ENCODE measurements at places on chromosomes 16 and 17.

- DNase-seq = no peak
Measured at GRCh38 chr16:68921637-68922036, 78.3 kb downstream of the TANGO6 start.

DNA sequence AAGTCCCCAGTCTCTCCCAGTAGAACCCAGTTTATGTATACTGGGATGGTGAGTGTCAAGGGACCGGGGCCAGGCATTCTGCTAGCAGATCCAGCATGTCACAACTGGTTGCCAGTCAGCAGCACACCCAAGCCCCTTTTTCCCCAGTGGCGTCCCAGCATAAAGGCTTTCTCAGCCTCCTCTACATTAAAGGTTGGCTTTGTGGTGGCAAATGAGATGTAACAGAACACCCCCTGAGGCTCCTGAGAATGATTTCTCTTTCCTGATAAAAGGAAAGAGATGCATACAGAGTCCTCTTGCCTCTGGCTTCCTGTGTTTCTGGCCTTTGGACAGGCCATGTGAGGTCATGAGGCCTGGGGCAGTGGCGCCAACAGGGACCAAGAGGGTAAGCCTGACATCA, 27.9 kb downstream of the IRX6 start:
- no peak for DNase-seq

GRCh38 chr16:10812312-10813098, 6.1 kb downstream of the TVP23A start:
- no peak for DNase-seq

DNA sequence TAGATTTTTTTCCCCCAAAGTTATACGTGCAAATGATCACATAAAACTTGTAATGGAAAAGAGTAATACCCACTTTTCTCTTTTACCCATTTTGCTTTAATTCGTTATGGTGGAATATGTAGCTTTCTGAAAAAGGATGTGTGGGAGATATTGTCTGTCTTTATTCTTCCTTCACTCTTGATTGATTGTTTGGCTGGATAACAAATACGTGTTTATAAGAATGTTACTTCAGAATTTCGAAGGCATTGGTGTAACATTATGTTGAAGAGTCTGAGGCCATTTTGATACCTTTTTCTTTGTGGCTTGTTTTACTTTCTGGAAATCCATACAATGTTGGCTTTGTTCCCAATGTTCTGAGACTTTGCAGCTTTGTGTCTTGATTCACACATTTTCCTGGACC, 71.4 kb downstream of the BCAS3 start:
- DNase-seq = no peak

DNA sequence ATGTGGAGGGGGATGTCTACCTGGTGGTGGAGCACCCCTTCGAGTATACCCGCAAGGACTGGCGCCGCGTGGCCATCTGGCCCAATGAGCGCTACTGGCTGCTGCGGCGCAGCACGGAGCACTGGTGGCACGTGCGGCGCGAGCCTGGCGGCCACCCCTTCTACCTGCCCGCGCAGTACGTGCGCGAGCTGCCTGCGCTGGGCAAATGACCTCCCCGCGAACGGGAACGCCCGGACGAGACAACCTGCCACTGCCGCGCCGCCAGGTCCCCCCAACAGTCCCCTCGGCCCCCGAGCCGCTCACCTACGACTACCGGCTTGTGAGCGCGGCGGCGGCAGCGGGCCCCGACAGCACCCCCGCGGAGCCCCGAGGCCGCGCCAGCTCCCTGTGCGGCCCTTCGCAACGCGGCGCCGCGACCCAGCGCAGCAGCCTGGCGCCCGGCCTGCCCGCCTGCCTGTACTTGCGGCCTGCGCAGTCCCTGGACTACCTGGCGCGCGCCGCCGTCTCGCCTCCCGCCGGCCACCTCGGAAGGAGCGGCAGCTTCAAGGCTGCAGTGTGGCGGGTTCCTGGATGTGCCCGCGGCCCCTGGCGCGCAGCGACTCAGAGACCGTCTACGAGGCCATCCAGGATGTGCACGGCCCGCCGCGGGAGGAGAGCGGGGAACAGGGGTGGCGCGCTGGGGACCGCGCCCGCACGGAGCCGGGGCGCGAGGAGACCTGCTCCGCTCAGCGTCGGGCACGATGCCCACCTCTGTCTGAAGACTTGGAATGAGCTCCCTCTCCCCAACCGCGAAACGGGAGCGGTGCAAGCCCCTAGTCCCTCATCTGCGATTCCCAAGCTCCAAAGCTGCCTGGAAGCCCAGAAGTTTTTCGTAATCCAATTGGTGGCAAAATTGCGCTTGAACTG, 48.7 kb upstream of the AMZ2 start:
- DNase-seq = no peak

- no peak for DNase-seq
Measured at GRCh38 chr17:73091770-73092522, 542 bp downstream of the SLC39A11 start.

DNA sequence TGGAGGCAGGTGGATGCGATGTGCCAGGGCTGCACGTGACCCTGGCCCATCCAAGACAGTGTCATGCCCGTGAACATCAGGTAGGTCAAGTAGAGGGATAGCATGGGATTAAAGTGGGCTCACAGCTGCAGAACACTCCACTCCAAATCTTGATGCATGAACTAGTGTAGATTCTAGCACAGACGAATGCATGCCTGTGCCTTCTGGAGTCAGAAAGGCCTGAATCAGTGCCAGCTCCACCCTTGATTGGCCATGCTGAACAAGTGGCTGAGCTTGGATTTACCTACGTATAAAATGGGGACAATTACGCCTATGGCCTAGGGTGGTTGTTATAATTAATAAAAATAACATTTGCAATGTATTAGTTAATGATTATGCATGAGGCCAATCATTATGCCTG, 10.6 kb downstream of the IRX3 start:
- DNase-seq = no peak

- no peak for DNase-seq
Measured at GRCh38 chr17:17297217-17297616, 6.0 kb upstream of the NT5M start.

DNA sequence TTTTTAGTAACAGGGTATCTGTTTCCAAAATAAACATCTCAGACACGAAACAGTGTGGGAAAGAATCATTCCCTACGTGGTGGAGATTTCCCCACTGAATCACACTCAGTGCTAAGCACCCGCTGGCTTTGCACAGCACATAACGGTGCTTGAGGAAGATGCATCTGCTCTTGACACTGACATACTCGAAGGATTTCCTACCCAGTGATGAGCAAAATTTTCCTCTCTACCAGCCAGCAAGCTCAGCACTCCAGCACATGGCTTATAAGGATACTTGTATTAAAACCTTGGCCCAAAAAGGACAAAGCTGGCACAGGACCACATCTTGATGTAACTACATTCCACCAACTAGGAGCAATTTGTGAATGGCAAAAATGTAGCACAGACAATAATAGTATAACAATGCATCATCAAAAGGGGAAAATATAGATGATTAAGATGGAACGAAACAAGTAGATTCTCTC, 59.0 kb downstream of the ANKFY1 start:
- no peak for DNase-seq

- DNase-seq = no peak
Measured at GRCh38 chr17:34741967-34742366, 162.6 kb downstream of the TMEM132E start.

DNA sequence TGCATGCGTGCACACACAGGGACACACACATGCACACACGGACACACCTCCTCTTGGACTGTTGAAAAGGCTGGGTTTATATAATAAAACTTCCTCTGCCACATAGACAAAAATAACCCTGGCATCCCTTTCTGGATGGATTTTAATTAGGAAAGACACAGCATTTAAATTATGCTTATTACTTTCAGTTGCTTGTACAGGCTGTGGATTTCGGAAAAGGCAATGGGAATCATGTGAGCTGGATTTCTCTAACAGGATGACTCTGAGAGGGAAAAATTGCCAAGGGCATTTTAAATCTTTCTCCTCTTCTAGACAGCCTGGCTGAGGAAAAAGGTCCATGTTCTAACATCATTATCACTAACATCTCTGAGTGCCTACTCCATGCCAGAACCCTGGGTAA, 75.9 kb downstream of the HLF start:
- no peak for DNase-seq

DNA sequence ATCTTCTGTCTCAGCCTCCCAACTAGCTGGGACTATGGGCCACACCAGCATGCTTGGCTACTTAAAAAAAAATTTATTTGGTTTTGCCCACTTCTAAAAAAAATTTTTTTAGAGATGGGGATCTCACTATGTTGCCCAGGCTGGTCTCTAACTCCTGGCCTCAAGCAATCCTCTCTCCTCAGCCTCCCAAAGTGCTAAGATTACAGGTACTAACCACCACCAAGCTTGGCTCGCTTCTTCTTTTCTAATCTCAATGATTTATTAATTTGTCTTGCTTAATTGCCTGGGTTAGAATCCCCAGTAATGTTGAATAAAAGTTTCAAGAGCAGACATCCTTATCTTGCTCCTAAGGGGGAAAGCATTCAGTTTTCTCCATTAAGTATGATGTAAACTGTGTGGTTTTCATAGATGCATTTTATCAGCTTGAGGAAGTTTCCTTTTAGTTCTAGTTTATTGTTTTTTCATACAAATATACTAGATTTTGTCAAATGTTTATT, 65.8 kb upstream of the NACA2 start:
- DNase-seq = no peak

DNA sequence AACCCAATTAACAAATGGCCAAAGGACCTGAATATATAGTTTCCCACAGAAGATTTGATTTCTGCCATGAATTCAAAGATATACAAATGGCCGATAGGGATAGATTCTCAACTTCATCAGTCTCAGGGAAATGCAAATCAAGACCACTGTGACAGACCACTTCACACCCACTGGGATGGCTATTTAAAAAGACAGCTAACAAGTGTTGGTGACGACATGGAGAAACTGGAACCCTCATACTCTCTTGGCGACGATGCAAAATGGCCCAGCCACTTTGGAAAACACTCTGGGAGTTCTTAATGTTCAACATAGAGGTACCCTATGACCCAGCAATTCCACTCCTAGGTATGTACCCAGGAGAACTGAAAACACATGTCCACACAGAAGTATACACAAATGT, 17.4 kb upstream of the KREMEN2 start:
- no peak for DNase-seq

DNA sequence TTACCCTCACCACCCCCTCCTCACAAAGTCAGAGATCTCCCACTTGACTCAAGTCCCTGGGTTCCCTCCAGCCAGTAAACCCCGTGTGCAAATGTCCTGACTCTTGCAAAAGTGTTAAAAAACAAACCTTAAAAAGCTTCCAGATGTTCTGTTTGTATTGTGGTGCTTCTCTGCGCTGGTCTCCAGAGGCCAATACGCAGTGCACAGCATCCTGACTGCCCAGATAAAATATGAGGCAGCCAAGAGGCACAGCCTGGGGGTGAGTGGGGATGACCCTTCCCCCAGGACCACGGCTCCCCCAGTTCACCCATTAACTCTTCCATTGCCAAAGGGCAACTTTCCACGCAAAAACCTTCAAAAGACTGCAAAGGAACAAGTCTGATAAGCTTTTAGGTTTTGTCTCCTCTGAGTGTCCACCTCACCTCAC, 291.8 kb downstream of the SOX9 start:
- DNase-seq = no peak

DNA sequence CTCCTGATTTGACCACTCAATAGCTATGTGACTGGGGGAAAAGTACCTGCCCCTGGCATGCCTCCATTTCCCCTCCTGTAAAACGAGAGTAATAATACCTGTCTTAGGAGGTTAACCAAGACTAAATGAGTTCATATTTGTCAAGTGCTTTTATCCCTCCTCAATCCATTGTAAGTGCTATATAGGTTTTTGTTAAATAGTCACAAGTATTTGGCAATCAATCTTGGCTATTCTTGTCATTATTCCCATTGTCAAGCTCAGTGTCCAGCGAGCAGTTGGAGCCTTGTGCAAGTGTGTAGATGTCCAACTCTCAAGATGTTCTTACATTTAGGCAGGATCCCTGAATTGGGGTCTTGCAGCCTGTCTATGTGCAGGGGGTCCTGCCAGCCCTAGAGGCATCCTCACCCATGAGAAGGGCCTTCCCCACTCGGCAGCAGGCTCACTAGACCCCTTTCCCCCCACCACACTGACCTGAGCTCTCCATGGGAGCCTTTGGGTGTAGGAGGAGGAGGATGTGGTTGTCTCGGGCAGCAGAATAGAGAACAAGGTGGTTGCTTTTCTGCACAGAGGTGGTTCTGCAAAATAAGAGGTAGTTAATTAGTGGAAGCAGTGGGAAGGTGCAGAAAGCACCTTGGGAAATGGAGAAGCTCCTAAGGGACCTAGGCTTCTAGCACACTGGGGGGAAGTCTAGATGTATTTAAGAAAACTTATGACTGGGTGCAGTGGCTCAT, 18.0 kb downstream of the PIK3R6 start:
- DNase-seq = no peak

DNA sequence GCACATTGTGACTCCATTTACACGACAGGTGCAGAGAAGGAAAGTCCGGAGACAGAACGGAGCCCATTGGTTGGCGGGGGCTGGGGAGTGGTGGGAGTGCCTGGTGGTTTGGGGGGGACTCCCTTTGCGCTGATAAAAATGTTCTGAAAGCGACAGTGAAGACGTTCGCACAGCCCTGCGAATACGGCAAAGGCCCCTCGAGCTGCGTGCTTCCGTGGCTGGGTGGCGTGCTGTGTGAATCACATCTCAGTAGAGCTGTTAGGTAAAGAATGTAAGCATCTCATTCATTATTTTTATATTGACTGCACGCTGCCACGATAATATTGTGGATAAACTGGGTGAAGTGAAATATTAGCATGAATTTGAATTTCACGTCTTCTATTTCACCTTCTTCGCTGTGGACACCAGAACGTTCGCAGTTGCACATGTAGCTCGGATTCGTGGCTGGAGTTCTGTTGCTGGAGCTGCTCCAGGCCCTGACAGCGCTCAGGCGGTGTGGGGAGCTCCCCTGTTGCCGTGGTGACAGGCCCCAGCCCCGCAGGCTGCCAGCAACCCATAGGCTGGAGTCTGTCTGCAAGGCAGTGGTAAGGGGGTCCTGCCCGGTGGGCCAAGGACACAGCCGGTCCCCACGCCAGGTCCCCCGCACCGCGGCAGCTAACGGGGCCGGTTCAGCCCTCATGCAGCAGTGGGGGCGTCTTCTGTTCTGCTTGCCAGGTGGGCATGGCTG, 44.6 kb downstream of the SOX8 start:
- no peak for DNase-seq

DNA sequence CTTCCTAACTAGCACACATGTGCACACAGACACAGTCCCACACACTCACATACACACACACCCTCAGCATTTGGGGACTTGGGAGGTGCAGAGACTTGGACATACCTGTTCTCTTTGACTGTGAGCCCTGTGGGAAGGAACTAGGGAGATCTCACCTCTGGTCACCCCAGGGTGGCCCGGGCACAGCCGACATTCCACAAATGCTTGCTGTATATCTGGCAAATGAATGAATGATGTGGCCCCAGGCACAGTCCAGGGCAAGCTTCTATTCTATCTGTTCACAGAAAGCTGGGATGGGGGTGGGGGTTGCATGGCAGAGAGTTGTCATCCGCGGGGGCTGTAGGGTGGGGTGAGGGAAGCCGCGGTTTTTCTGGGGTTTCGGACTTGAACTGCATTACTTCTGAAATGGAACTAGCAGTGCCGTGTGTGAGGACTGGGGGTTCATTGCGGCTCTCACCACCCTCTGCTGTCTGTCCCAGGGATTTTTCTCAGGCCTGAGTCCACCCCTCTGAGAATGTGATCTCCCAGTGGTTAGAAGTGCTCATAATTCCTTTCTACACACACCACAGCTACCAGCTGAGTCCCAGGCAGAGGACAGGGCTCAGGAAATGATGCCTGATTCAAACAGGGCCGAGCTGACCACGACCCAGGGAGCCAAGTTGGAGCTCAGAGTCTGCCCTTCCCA, 3.3 kb upstream of the RIPOR1 start:
- no peak for DNase-seq

- DNase-seq = no peak
Measured at GRCh38 chr16:57445510-57445909, 1.7 kb downstream of the CIAPIN1 start.
